ENCODE measurements at places on chromosomes 6 and 20.

- no peak for DNase-seq
Measured at GRCh38 chr6:165774903-165775601, 112.0 kb upstream of the PDE10A start.

DNA sequence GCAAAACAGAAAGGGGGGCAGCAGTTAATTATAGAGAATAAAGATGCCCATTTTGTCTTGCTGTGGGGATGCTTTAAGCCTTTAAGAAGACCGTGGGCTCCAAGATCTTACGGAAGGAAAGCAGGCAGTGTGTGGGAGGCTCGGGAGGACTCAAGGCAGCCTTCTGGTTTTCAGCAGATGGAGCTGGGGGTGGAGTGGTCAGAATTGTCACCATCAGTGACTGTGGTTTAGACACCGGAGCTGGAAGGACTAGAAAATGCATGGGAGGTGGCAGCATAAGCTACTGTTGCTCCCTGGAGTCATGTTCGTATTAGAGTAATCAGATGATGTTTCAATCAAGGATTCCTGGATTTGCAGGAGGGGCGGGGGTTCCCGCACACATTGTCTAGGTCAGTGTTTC is 3.7 kb downstream of the PHACTR1 start:
- no peak for DNase-seq

- no peak for DNase-seq
Measured at GRCh38 chr6:18465410-18466154, 78.4 kb downstream of the RNF144B start.

DNA sequence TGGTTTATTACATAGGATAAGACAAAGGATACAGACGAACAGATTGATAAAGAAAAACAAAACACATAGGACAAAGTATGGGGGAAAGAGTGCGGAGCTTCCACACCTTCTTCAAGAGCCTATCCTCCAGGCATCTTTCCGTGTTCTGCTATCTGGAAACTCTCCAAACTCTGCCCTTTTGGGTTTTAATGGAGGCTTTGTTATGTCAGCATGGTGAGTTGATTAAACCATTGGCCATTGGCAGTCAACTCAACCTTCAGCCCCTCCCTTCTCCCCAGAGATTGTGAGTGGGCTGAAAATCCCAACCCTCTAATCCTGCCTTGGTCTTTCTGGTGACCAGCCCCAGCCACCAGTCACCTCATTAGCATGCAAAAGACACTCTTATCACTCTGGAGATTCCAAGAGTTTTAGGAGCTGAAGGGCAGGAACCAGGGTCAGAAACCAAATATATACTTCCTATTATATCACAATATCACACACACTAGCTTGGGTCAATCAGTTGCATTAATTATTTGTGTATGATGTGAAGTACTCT is 23.8 kb downstream of the HLA-DOB start:
- no peak for DNase-seq

GRCh38 chr6:48957781-48958180 is 505.3 kb downstream of the MMUT start:
- DNase-seq: no peak

DNA sequence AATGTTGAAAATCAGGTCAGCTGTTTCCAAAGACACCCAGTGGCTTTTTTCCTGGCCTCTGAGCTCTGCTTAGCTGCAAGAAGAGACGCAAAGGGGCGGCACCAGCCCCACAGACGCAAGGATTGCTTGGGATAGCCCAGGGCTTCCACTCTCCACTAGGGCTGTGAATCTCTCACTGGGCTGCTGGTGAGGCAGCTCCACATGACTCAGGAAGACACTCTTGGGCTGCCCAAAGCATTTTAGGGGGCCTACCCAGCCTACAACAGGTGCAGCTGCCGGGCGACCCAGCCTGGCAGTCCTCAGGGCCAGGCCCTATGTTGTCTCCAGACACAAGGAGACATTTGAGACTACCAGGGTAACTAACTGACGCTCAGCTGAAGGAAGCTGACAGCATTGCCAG is 59.8 kb downstream of the FAM50B start:
- no peak for DNase-seq

- no peak for DNase-seq
Measured at GRCh38 chr6:84191802-84192201, 35.6 kb downstream of the CEP162 start.

- DNase-seq: no peak
Measured at GRCh38 chr20:25533920-25534700, 51.2 kb downstream of the NINL start.

DNA sequence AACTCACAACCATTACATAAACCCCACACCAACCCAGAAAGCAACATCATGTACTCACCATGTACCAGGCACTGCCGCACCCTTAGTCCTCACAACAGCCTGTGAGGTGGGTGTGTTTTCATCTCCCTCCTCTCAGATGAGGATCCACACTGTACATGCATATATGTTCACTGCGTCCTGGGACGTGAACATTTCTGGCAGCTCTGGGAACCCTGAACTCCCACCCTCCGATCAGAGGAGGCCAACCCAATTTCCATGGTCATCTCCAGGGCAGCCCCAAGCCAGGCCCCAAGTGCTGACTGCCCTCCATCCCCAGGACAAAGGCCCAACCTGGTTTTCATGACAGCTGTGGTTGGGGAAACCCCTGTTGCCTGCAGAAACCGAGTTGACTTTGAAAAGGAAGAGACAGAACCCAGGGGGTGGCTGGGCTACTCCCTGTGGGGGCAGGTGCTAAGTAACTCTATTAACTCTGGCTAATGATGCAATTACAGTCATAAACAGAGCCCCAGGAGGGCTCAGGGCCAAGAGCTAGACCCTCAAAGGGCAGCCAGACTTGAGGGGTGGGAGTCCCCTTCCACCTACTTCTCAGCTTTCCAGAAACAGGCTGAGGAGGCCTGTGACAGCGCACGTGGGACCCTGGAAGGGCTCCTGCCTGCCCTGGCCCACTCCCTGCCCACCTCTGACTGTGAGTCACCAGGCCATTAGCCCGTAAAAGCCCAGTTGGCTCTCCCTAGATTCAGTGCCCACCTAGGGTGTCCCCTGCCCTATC is 2.6 kb downstream of the TFEB start:
- DNase-seq: no peak

DNA sequence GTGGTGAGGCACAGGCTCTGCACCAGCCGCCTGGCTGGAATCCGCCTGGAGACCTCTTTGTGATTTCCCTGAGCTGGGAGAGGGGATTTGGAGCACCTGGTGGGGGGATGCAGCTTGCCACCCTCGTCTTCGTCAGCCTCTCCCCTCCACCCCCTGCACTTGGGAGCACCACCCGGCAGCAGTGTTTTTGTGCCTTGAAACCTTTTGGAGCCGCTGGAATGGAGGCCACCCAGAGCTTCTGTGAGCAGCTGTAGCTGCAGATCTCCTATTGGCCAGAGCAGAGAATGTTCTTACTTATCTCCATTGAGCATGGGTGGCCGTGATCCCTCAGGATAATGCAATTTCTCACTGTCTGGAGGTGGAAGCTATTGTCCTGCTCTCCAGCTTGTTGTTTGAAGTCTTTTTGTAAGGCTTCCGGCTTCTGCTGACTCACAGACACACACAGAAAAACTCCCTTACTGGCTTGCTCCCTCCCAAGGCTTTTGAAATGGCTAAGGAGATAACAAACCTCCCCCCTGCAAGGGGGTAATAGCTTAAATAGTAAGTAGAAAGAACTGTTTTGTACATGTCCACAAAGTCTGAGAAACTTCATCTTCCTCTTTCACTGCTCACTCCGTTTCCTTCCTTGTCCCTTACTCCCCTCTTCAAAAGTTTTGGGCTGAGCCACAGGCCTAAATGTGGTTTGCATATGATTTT is 271.2 kb downstream of the PRL start:
- peak; percentile 20 for DNase-seq

DNA sequence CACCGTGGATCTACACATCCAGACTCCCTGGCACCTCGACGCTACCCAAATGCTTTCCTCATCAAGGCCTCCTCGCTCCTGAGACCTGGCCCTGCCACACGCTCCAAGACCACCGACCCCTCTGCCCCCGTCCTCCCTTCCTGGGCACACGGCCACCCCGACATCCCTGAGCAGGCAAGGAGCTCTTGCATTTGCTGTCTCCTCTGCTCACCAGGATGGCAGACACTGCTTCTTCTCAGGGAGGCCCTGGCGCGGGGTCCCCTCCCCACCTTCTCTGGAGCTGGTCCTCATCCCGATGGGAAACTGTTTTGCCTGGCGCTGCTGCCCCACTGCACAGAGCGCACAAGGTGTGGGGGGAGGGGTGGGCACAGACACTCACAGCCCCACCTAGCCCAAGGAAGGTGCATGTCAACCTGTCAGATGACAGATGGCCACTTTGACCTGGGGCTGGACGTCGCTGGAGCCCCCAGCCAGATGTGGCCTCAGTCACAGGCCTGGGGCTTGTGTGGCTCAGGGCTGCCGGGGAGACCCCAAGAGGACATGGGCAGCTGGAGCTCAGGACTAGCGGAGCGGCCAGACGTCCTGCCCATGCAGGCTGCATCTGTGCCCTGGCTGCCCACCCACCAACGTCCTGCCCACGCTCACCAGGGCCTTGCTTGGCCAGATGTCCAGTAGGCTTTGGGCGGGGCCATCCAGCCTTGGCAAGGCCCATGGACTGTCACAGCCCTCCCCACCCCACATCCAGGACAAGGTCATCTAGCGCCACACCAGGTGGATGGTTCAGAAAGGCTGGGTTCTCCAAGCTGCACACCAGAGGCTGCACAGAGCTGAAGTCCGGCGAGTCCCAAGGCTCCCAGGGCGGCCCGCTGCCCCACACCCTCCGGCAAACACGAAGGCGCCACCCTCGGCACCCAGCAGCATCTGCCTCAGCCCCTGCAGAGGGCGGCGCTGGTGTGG is 6.2 kb upstream of the KCNQ2 start:
- no peak for DNase-seq

DNA sequence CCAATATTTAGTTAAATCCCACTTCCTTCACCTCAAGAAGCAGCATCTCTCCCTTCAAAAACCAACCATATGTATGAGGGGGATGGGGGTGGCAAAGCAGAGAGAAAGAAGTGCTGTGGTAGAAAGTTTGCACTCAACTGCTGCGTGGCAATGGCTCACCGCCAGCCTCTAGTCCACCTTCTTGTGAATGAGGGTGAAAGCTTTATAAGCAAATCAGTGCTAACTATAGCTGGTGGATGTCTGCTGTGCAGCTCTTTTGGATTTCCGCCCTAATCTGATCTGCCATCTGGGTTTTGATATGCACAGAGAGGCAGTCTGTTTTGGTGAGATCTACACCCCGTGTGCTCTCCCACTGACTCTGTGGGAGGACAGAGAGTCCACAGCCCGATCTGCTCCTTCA is 281.2 kb upstream of the SUPT3H start:
- DNase-seq: no peak

- no peak for DNase-seq
Measured at GRCh38 chr6:42599558-42599957, 35.7 kb downstream of the UBR2 start.

- DNase-seq: no peak
Measured at GRCh38 chr20:60558486-60558885, 600.3 kb downstream of the CDH26 start.

- DNase-seq: no peak
Measured at GRCh38 chr20:16240355-16240754, 332.9 kb downstream of the KIF16B start.

- no peak for DNase-seq
Measured at GRCh38 chr6:128025478-128025877, 124.6 kb upstream of the THEMIS start.

DNA sequence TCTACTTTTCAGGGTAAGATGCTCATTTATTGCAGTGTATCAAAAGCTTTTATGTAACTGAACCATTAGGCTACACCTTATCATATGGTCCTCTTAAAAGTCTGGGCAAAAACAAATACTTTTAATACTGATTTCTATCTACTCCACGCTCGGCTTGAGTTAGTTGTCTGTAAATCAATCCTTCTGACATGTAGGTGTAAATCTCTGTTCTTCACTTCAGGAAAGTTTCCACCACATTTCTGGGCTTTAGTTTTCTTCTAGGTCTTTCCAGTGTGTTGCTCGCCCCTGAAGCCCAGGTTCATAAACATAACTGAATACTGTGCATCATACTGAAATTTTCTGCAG is 89.2 kb upstream of the RNF217 start:
- DNase-seq: no peak

DNA sequence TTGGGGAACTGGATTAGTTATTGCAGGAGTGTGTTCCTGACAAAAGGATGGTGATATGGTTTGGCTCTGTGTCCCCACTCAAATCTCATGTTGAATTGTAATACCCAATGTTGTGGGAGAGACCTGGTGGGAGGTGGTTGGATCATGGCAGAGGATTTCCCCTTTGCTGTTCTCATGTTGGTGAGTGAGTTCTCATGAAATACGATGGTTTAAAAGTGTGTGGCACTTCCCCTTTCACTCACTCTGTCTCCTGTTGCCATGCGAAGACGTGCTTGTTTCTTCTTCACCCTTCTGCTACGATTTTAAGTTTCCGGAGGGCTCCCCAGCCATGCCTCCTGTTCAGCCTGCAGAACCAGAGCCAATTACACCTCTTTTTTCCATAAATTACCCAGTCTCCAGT is 16.2 kb upstream of the TREM1 start:
- no peak for DNase-seq

DNA sequence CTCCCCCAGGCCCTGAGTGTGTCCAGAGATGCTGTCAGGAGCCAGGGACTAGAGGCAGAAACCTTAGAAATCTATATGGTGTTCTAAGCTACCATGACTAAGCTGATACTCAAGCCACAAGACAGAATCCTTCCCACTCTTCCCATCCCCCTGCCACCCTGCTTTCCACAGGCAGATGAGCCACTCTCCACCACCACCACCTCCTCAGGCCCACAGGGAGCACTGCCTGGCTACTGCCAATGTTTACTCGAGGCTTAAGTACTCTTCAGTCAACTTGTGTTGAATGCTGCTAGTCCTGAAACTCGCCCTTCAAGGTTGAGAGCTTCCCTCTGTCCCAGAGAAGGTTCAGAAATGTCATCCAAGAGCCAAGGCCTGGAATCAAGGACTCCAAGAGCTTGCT is 56.2 kb downstream of the CENPW start:
- no peak for DNase-seq

- DNase-seq: no peak
Measured at GRCh38 chr6:6825193-6825784, 236.8 kb downstream of the LY86 start.

GRCh38 chr6:4319981-4320683 is 184.8 kb upstream of the ECI2 start:
- no peak for DNase-seq

DNA sequence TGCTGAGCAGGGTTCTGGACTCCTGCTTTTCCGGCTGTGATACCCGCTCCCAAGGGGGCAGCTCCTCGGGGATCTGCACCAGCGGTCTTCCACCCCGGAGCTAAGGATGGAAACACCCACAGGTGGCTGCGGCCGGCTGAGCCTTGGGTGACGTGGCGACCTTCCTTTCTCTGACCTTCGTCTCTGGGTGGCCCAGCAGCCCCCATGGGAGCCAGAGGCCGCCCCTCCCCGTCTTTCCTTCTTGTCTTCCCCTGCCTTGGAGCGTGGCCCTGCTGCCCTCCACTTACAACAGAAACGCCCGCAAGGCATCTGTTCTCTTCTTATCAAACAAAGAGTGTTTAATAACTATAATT is 405.7 kb downstream of the TAF4 start:
- DNase-seq: no peak

Data from glutamatergic neuron (in vitro differentiated cells).